Stimulated activated CD4-positive, alpha-beta T cell treated with anti-CD3 and anti-CD28 coated beads, Interleukin-4, amount 100 ng/mL, for 24 hours (primary cell): ENCODE measurements at places on chromosomes 4 and X.

DNA sequence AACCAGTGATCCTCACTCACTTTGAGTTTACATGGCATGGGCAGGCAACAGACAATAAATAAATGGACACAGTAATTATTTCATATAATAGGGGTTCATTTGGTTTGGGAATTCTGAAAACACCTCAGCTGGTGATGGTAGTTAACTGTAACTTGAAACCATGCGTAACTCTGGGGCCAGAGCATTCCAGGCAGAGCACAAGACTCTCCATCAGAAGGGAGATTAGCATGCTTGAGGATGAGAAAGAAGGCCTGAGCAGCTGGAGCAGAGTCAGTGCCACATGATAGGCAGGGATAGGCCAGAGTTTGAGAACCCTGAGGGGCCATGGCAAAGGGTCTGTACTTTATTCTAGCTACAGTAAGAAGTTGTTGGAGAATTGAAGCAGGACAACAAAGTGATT is 56.3 kb upstream of the CXCL8 start:
- no peak for DNase-seq

- no peak for DNase-seq
Measured at GRCh38 chrX:45435481-45435880, 234.8 kb upstream of the DIPK2B start.

- DNase-seq: no peak
Measured at GRCh38 chr4:174222266-174222872, 61.1 kb downstream of the FBXO8 start.

DNA sequence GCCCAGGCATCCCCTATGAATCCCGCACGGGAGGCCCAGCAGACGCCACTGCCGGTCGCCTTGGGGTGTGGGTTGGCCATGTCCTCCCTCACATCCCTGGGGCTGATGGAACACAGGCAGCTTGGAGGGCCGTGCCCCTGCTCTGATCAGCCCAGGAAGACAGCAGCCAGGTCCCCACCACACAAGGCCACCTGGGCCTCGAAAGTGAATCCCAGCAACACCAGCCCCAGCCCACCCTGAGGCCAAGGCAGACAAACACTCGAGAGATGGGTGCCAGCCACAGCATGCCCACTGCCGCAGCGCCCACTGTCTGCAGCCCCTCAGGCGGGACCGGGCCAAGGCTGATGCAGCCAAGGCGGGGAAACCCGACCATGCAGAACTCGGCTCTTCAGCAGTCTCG is 85.5 kb downstream of the HMX1 start:
- no peak for DNase-seq

DNA sequence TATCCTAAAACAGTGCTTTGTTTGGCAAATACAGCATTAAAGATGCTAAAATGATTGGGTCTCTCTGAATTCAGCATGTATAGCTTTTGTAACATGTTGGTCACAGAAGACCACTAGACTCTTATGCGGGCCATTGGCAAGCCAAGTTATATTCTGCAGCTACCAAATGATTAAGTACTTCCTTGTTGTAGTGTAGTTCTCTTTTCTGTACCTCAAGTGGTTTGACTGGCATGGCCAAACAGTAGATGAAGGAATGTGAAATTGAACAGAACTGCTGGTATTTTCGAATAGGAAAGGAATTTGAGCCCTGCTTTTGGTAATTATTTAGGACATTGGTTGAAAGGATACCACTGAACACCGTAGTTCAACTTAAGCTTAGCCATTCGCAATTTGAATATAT is 193.9 kb upstream of the GPC4 start:
- DNase-seq: no peak

DNA sequence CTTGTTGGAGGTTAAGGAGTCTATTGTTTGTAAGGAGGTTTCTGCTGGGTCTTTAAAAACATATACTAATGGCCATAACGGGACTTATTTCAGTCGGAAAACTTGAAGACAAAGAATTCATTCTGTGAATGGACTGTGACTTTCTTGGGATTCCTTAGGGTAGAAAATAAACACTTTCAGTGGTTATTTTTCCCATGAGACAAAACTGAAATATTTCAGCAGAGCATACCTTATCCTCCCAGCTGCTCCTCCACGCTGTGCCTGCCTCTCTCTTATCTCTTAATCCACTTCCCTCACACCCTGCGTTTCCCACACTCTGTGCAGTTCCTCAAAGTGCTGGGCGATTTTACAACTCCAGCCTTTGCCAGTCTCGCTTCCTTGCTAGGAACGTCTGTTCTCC is 47.1 kb upstream of the SORBS2 start:
- no peak for DNase-seq
